ENCODE measurements at places on chromosomes 5 and 9.

DNA sequence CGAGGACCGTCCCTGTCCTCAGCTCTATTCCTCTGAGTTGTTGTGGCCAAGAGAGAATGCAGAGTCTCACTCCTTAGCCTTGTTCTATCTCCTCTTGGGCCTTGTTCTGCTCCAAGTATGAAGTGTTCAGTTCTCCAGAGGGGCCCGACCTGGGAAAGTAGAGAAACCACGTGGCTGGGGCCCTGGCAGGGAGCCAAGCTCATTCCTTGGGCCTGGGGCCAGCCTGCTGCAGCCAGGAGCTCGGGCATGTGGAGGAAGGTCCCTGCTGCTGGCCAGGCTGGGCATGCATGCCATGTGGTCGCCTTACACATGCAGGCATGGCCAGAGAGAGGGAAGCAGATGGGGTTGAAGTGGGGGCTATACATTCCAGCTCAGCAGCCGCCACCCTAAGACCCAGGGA is 60.7 kb downstream of the COL27A1 start:
- no peak for DNase-seq

DNA sequence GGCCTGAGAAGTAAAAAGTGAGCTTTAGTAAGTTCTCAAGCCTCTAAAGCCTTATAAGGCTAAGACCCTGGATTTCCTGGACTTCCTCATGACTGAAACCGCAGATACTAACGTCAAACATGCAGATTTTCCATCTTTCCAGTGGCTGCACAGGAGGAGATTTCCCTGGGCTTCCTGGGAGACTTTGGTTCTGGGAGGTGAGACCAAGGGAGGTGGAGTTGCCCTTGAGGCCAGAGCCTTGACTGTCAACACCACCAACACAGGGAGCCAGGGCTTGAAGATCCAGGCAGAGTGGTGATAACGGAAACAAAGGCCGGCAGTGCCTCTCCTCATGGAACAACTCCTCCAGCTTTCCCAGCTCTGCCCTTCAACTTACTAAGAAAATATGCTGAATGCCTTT is 144.7 kb upstream of the LRRTM2 start:
- DNase-seq: no peak

- peak; percentile 69 for DNase-seq
Measured at GRCh38 chr5:171907725-171908343, 98.6 kb downstream of the FBXW11 start.

GRCh38 chr9:18371141-18371540 is 102.8 kb upstream of the ADAMTSL1 start:
- no peak for DNase-seq

- DNase-seq: no peak
Measured at GRCh38 chr9:113526231-113526746, 62.8 kb downstream of the RGS3 start.

GRCh38 chr9:136229096-136230065 is 16.2 kb downstream of the QSOX2 start:
- no peak for DNase-seq

DNA sequence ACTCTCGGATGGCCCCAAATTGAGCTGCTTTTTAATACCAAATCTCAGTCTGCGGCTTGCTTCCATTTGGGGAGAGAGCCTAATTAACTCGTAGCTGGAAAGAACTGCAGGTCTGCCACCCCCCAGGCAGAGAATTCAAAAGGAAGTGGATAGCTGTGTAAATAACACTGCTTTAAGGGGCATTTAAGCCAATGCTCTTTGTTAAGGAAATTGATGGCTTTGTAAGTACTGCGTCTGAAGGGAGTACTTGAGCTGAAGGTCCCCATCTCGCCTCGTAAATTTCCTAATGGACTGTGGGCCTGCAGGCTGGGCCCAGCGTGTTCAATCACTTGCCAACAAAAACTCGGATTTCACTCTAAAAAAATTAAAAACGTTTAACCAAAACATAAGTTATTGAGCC is 132.7 kb downstream of the PAPPA start:
- DNase-seq: no peak

DNA sequence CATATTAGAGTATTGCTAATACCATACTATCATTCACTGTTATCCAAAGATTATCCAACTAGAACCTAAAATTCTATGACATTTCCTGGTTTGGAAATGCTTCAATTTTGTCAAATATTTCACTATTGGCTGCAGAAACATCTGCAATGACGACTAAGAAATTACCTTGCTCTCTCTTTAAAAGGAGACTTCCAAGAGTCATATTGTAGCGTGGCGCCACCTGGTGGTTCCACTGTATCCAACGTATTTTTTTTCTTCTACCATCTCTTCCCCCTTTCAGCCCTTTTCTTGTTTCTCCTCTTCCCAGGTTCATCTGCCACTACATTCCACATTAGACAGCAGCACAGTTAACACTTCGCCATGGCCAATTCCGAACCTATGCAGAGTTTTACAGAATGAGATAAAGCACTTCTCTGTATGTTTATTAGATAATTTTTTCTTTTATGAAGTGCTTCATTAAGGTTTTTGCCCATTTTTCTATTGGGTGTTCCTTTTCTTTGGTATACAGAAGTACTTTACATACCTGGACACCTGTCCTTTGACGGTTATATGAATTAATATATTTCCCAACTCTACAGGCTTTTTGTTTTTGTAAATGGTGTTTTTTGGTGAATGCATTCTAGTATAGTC is 153.5 kb downstream of the CDC42SE2 start:
- peak; percentile 82 for DNase-seq

DNA sequence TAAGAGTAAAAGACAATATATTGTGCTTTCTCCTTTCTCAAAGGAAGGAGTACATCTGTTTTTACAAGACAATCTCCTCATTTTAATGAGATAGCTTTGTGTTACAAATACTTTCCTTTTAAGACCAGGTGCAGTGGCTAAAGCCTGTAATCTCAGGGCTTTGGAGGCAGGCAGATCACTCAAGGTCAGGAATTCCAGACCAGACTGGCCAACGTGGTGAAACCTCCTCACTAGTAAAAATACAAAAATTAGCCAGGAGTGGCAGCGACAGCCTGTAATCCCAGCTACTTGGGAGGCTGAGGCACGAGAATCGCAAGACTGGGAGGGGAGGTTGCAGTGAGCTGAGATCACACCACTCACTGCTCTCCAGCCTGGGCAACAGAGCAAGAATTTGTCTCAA is 11.8 kb downstream of the TMEM161B start:
- DNase-seq: no peak

DNA sequence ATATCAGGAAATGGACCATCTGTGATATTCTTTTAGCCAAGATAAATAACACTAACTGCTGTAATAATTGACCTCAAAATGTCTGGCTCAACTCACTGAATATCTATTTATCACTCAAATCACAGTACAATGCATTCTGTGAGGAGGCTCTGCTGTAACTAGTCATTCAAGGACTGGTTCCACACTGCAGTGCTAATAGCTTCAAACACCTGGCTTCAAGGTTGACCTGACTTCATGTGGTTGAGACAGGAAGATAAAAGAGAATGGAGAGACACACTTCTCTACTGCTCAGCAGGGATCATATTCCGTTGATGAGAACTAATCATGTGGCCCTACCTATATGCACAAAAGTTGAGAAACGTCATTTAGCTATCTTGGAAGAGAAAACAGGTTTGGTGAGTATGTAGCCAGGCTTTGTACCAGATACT is 3.4 kb upstream of the RHOBTB3 start:
- peak; percentile 4 for DNase-seq

DNA sequence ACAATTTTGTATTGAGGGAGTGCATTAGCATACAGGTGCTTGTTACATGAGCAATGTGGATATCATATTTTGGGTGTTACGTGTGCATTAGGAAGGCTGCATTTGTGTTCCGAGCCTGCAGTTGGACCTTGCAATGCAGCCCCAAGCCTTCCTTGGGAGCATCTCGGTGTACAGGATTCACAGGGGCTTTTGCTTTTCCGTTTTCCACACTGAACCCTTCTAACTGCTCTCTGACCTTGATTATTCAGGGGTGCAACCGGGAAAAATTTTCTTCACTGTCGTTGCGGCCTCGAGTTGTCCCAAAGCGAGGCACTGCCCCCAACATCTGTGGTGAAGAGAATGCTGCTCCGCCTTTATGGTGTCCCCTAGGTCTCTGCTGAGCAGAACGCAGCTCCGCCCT is 80.1 kb upstream of the PLEKHG4B start:
- DNase-seq: no peak

- DNase-seq: no peak
Measured at GRCh38 chr9:108845947-108846346, 9.8 kb downstream of the ACTL7B start.

DNA sequence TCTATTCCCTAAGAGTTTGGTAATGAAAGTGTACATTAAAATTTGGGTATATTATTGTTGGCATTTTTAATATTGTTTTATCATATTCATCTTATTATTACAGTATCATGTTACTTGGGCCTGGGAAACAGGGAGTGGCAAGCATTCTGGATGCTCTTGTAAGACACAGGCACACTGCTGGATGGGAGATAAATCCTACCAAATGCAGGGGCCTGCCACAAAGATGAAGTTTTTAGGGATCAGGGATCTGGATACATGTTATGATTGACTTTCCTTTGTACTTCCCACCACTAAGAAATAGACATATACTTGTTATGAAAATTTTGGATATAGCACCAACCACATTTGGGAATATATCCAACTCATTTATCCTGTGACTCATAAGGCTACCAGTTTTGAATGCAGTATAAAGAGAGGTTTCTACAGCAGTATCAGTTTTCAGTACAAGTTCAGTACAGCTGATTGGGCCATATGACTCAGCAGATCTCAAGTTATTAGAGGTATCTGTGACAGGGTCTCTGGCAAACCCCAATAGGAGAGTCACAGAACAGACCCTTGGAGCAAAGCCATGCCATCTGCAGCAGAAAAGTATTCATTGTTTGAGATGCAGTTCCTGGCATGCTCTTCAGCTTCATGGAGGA is 360.1 kb downstream of the DMAC1 start:
- DNase-seq: no peak

DNA sequence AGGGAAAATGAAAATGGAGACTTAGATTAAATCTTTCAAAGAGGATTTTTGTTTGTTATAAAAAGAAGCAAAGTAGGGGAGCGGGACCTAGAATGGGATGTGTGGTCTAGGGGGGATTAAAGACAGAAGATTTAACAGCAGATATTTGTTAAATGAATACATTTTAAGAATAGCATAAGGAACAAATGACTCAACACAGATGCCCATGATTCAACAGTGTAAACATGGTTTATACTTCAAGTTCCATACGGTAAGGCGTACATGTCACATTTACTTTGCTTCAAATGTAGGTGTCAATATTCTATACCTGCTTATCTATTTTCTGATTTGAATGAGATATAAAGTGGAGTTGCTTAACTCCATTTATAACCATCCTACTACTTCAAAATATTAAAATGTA is 1.5 kb downstream of the TICAM2 start:
- DNase-seq: no peak

GRCh38 chr5:39506211-39506610 is 81.4 kb upstream of the DAB2 start:
- no peak for DNase-seq

GRCh38 chr5:143105216-143105905 is 298.1 kb downstream of the NR3C1 start:
- no peak for DNase-seq

GRCh38 chr5:143172739-143173138 is 230.7 kb downstream of the NR3C1 start:
- no peak for DNase-seq

- DNase-seq: no peak
Measured at GRCh38 chr5:141272906-141273305, 27.7 kb downstream of the PCDHB15 start.

DNA sequence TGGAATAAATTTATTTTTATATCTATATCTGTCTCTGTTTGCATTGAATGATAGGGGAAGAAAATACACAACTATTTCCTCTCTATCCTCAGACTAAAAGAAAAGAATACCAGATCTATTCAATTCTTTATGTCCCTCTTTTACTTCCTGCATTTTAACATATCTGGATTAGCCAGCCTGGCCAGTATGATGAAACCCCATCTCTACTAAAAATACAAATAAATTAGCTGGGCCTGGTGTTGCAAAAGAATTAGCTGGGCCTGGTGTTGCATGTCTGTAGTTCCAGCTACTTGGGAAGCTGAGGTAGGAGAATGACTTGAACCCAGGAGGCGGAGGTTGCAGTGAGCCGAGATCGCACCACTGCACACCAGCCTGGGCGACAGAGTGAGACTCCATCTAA is 182.0 kb downstream of the LURAP1L start:
- DNase-seq: no peak

- no peak for DNase-seq
Measured at GRCh38 chr5:110019119-110019518, 329.4 kb downstream of the MAN2A1 start.

GRCh38 chr5:83925321-83925954 is 204.8 kb upstream of the HAPLN1 start:
- DNase-seq: no peak

GRCh38 chr9:98983295-98984268 is 39.9 kb downstream of the COL15A1 start:
- DNase-seq: no peak

DNA sequence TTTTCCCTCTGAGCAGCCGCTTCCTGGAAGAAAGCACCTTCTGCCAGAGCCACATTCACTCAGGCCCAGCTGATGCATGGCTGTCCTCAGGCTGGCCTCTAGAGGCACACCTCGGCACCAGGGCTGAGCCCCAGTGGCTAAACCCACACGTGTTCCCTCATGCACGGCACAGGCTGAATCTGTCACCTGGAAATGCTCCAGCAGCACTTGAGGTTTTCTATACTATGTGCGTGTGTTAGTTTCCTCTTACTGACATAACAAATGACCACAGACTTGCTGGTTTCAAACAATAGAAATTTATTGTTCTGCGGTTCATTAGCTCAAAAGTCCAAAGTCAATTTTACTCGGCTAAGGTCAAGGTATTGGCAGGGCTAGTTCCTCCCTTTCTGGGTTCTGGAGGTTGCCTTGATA is 141.4 kb downstream of the LRRC70 start:
- no peak for DNase-seq

DNA sequence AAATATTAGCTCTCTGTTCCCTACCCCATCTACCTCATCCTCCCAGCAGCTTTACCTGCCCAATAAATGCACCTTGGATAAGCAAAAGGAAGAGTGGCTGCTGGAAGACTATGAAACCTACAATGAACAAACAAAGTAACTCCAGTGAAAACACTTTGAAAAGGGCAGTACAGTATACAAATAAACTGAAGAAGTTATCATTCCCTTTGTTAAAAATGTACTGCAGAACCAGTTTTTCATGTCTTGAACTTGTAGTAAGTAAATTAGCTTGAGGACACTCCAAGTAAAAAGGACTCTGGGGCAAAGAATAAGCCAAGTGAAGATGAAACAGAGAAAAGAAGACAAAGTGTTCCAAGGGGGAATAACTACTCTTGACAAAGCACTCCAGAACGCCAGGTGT is 457.1 kb downstream of the DTWD2 start:
- DNase-seq: no peak

- no peak for DNase-seq
Measured at GRCh38 chr5:90747693-90748092, 189.1 kb downstream of the ADGRV1 start.

DNA sequence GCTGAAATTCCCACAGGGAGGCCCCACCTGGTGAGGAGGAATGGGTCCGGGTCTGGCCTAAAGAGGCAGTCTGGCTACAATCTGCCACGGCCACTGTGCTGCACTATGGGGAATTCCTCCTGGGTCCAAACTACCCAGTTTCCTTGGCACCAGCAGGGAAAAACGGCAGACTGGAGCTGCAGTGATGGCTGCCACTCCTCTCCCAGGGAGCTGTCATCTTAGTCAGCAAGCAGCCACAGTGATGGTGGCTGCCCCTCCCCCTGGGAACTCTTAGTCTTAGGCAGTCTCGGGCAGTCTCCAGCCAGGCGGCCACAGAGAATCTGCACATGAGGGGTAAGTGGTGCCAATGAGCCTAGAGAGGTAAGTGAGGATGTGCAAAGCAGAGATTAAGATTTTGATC is 205.8 kb downstream of the TMEM38B start:
- no peak for DNase-seq

Measured in B cell (primary cell).